Fibroblast of pulmonary artery (primary cell): ENCODE measurements at places on chromosomes 16 and 17.

GRCh38 chr16:30628628-30629540 is 18.7 kb upstream of the ZNF689 start:
- peak; percentile 75 for DNase-seq

DNA sequence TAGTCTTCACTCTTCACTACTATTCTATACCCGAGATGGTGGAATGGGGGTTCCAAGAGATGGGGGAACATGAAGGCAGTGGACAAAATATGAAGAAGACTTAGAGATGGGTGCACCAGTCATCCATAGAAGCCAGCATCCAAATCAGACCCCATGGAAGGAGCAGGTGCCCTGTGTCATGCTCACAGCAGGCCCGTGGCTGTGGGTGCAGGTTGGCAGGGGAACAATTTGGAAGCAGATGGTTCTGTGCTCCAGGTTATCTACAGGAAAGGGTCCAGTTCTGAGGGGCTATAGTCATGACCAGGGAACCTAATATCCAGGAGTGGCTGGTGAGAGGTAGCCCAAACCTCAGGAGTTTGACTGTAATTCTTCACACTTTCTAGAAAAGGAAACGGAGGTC is 9.6 kb upstream of the LPCAT2 start:
- no peak for DNase-seq

DNA sequence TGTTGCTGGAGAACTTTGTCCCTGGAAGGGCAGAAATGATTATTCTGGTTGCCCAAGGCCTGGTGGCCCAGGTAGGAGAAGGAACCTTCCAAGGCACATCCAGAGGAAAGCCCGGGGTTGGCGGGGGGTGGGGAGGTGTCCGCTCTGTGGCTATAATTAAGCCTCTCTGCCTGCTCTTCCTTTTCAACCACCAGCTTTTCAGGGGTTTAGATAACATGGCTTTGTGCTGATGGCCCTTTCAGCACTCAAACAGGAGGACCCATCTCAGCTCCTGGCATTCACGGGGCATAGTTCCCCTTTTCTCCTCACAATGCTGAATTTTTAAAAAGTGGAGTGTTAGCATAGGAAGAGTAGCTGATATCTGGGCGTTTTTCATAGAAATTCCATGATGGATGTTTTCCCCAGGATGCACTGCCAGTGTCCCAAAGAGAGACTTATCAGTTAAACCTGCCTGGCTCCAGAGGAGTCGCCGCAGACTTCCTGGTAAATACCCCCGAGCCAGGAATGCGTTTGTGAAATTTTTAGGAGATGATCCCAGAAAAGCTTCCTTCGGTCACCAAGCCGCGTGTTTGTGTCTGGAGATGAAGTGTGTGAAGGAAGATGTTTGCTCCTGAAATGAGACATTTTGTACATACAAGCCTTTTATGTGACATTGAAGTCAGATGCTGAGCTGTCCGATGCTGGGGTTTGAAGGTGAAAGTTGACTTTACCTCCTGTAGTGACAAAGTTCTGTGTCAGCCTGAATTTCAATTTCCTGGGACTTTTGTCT is 188.5 kb downstream of the MSI2 start:
- DNase-seq: no peak

- no peak for DNase-seq
These were observed 23.3 kb downstream of the ZC3H18 start for GRCh38 chr16:88593489-88593888.

DNA sequence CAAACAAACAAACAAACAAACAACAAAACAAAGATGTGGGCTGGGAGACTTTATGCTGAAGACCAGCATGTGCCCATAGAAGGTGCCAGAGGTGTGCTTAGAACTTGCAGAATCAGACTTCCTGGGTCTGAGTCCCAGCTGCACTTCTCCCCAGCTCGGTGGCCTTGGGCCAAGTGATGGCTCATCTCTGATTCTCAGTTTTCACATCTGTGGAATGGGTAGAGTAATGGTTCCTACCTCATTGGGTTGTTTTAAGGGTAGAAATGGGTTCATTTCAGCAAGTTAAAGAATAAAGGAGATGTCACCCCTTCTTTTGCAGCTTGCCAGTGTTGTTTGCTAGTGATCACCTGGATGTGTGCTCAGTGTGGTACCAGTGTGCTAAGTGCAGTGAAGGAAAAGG is 10.7 kb downstream of the NKD1 start:
- DNase-seq: no peak

GRCh38 chr16:3479654-3480216 is 15.6 kb downstream of the C16orf90 start:
- no peak for DNase-seq

DNA sequence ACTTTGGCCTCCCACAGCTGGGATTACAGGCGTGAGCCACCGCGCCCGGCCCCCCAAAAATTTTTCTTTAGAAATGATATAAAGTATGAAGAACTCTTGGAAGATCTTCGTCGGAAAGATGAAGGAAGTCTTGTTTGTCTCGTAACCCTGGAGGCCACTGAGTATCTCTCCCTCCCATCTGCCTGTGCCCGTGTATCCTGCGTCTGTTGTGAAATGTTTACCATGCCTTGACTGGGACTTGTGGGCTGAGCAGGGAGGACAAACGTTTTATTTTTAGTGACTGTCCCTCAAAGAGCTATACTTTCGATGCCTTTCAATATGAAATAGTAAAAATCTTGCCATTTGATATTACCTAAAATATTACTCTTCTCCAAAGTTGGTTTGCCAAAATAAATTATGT is 121.2 kb downstream of the RPTOR start:
- DNase-seq: no peak

GRCh38 chr17:79927136-79927661 is 88.0 kb upstream of the CBX4 start:
- DNase-seq: no peak

GRCh38 chr16:27452569-27453493 is 50.9 kb downstream of the IL21R start:
- no peak for DNase-seq

DNA sequence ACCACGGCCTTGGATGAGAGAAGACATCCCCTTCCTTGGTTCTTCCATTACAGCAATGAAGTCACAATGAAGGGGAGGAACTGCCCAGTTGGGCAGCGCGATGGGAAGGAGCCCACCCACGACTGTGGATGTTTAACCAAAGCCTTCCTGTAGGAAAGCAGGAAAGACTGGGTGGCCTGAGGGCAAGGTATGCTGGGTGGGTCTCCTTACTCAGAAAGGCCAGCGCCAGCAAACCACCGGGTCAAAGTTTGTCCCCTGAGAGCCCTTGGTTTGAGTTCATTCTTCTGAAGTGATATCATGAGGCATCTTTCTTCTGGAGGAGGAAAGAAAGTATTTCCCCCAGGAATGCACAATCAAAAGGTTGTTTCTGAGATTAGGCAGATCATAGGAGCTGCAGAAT is 105.2 kb downstream of the C16orf95 start:
- DNase-seq: no peak

DNA sequence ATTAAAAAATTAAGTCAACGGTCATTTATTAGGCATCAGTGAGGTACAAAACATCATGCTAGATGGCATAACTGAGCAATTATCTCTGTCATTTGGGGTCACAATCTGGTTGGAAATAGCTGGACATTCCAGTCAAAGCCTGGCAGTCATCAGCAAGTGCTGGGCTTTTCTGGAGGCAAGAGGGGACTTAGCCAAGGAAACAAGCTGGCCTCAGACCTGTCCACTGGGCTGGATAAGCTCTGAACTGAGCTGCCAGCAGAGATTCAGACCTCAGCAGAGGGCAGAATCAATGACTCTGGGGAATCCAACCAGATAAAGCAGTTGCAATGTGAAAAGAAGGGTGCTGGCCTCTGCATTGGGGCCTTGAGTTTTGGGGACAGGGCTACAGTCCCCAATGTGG is 161.9 kb upstream of the NOL11 start:
- no peak for DNase-seq

GRCh38 chr16:49462989-49463371 is 89.4 kb downstream of the C16orf78 start:
- no peak for DNase-seq

GRCh38 chr17:77734371-77735080 is 224.0 kb upstream of the TNRC6C start:
- peak; percentile 73 for DNase-seq

- DNase-seq: peak; percentile 63
These were observed at the start of gene EMP2 for GRCh38 chr16:10579965-10580882. EMP2 (minus strand) TSS chr16:10580598; CDS start chr16:10547617, 32,981 bp downstream.

- DNase-seq: peak; percentile 17
These were observed 646 bp downstream of the RABEP1 start for GRCh38 chr17:5282642-5283217.

GRCh38 chr17:45018514-45018847 is 33.0 kb downstream of the DCAKD start:
- no peak for DNase-seq

GRCh38 chr17:69783865-69784264 is 291.2 kb upstream of the KCNJ16 start:
- DNase-seq: no peak

GRCh38 chr17:20206068-20206467 is 196.9 kb downstream of the SPECC1 start:
- DNase-seq: peak; percentile 39

GRCh38 chr17:303168-303567 is 49.4 kb downstream of the RPH3AL start:
- no peak for DNase-seq

- DNase-seq: peak; percentile 33
These were observed 57.9 kb upstream of the MAF start for GRCh38 chr16:79658301-79659033.

- DNase-seq: no peak
These were observed 272.2 kb downstream of the CDH13 start for GRCh38 chr16:82899006-82899405.

- DNase-seq: no peak
These were observed 139.0 kb downstream of the SNX11 start for GRCh38 chr17:48246612-48247011.

DNA sequence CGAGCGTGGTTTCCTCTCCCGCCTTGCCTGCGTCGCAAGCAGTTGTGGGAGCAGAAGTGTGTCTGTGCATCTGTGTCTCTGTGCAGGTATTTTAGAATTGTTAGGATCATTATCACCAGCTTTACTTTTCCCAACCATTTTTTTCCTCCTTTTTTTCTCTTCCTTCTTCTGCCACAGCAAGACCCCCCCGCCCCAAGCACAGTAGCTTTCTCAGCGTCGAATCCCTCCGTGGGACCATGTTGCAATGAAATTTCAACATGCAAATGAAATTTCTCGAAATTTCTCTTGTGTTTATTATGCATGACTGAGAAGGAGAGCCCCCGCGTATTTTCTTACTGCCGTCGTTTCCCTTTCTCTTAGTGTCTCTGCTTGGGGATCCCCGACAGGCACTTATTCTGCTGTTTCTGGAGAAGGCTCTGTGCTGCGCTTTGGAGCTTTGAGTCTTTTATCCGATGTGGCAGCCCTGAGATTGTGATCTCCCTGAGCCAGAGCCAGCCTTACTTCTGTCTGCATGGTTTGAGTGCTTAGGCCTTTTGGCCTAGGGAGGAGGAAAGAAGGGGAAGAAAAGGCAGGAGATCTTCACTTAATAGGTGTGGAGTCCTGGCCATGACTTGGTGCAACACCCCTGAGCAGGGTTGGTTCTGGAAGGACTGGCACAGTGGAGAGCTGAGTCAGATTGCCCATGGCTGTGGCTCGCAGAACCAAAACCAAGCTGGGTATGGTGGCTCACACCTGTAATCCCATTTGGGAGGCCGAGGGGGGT is 5.0 kb downstream of the ARMC7 start:
- DNase-seq: no peak

- DNase-seq: peak; percentile 15
These were observed 27.9 kb upstream of the AXIN2 start for GRCh38 chr17:65589321-65589720.

GRCh38 chr17:30579610-30580315 is 102.6 kb downstream of the GOSR1 start:
- no peak for DNase-seq

- peak; percentile 54 for DNase-seq
These were observed 33.3 kb downstream of the HELZ start for GRCh38 chr17:67211742-67212141.

DNA sequence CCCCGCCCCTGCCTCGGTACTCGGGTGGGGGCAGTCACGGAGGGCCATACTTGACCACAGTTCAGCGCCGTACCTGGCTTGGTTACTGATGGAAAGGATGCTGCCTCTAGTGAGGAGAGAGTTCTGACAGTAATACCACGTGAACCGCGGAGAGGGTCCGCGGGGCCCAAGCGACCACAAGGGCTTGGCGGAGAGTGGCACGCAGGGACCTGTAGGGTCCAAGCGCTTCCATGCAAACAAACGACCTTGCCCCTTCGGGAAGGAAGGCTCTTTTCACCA is 9.2 kb downstream of the KDM6B start:
- DNase-seq: no peak

DNA sequence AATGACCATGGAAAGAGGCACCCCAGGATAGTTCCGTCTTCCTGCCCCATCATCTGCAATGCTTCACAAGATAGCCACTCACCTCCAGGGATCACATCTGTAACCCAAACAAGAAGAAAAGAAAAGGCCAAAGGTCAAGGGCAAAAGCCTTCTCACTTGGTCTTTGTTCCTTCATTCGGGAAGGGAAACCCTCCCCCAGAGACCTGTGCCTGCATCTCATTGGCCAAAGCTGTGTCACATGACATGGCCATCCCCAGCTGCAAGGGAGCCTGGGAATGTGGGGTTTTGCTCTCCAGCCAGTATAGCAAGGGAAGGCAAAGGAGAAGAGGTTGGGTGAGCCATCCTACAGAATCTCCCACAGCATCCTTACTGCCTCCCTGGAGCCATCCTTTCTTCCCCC is 47.9 kb downstream of the NOL11 start:
- DNase-seq: no peak
